Epithelial cell of proximal tubule (primary cell): ENCODE measurements at places on chromosomes 6 and 20. TPM values are rescaled to one million over a fixed set of nuclear protein-coding genes. Genes with fewer than 3 reads are reported as not detected.

DNA sequence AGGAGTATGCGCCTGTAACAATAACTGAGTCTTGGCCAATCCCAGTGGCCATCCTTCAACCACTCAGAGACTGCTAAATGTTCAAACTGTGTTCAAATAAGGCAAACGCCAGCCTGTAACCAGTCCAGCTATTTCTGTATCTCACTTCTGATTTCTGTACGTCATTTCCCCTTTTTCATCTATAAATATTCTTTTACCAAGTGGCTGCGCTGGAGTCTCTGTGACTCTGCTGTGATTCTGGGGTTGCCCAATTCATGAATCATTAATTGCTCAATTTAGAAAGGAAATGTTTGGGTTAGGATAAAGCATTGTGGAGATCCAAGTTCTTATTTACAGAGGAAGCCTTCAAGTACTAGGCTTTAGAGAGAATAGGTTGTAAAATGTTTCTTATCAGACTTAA is 89.8 kb upstream of the UST start:
- no peak for DNase-seq

CLPSL1 gene
- not detected in 2 replicates for total RNA-seq

- no peak for DNase-seq
Measured at GRCh38 chr6:32178547-32179440, 589 bp downstream of the RNF5 start.

- DNase-seq = no peak
Measured at GRCh38 chr20:24095303-24095702, 106.7 kb upstream of the GGTLC1 start.

HTR1E gene
- not detected in 2 replicates for total RNA-seq
